ENCODE measurements at places on chromosomes 16 and 17. TPM values are rescaled to one million over a fixed set of nuclear protein-coding genes. Genes with fewer than 3 reads are reported as not detected.

DNA sequence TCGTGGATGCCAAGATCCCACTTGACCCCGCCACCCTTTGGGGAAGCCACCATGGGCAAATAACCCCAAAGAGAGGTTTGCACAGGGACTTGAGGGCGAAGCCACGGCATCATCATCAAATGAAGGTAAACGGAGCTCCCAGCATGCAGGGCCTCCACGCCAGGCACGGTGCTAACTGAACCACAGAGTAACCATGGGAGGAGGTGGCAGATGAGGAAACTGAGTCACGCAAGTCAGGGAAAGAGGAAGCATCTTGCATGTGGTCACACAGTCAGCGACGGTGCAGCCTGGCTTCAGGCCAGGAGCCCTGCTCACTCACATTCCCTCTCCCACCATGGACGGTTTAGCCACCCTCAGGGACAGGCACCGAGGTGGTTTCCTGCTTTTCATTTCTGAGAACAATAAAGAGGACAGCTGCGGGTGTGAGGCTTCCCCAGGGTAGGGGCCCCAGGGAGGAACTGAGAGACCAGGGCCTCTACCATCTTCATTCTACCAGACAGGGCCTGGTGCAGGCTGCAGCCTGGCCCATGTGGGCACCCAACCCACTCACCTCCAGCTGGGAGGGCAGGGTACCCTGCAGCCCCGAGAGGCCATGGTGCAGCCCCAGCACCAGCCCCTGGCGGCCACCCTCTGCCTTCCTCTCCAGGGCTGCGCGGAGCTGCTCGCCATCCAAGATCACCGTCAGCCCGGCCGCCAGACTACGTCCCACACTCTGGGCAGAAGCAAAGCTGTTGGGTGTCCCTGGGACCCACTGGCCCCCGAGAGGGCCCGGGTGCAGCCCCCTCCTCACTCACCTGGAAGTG, 78.3 kb downstream of the RMI2 start:
- H3K4me1 ChIP-seq = no peaks in the 10 kb centered on the region
- DNase-seq = no peak
- H3K36me3 ChIP-seq = no peaks in the 10 kb centered on the region
- H3K27ac ChIP-seq = no peak overlapping the region
- no peak overlapping the region for H3K4me3 ChIP-seq

GRCh38 chr17:22286337-22287041, 594.2 kb downstream of the KCNJ18 start:
- no peaks in the 10 kb centered on the region for H3K27me3 ChIP-seq
- H3K36me3 ChIP-seq = no peaks in the 10 kb centered on the region
- H3K4me3 ChIP-seq = no peak overlapping the region
- no peak for DNase-seq

DNA sequence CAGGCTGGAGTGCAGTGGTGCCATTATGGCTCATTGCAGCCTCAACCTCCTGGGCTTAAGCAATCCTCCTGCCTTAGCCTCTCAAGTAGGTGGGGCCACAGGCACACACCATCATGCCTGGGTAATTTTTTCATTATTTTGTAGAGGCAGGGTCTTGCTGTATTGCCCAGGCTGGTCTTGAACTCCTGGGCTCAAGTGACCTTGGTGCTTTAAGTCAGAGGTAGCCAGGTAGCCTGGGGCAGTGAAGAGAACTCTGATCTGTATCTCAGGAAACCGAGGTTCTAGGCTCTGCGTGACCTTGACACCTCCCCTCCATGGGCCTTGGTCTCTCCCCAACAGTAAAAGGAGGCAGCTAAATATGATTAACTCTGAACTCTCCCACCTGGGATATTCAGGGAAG, 3.4 kb downstream of the CTF1 start:
- H3K4me3 ChIP-seq = no peak overlapping the region
- DNase-seq = no peak
- H3K27me3 ChIP-seq = no peaks in the 10 kb centered on the region
- H3K27ac ChIP-seq = no peak overlapping the region
- no peaks in the 10 kb centered on the region for H3K36me3 ChIP-seq
- peaks cover 27% of the 10 kb centered on the region for H3K4me1 ChIP-seq

DNA sequence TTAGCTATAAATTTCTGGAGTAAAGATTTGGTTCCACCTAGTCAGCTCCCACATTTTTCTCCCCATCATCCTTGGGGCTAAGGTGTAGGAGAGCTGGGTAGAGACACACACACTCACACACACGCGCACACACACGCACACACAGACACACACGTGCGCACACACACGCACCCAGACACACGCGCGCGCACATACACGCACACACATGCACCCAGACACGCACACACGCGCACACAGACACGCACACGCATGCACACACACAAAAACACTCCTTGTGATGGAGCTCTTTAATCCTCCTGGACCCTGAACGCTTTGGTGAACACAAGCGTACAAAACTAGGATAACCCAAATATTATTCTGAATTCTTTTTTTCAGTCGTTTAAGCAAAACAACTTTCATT, 253.6 kb downstream of the C16orf95 start:
- no peak overlapping the region for H3K4me3 ChIP-seq
- H3K36me3 ChIP-seq = no peaks in the 10 kb centered on the region
- H3K27me3 ChIP-seq = no peaks in the 10 kb centered on the region
- peaks cover 14% of the 10 kb centered on the region for H3K4me1 ChIP-seq

The MGAT5B gene
- total RNA-seq = 5.1 TPM

The HSD17B2 gene
- total RNA-seq = not detected

GRCh38 chr17:45301674-45302073, 15.1 kb downstream of the MAP3K14 start:
- H3K36me3 ChIP-seq = no peaks in the 10 kb centered on the region
- H3K27me3 ChIP-seq = no peaks in the 10 kb centered on the region
- H3K27ac ChIP-seq = no peak overlapping the region

DNA sequence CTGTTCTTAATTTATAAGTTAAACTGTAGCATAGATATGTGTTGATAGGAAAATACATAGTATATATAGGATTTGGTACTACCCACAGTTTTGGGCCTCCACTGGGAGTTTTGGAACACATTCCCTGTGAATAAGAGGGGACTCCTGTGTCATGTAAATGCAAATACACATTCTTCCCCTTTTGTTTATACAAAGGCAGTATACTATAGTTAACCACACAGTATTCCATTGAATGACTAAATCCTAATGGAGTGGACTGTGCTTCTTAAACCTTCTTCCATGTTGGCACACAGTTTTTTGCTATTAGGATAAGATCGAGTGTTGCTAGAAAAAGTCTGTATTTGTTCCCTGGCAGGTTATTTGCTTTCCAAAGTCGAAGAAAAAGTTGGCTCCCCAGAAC, 22.2 kb downstream of the TAC4 start:
- H3K36me3 ChIP-seq = peaks cover 58% of the 10 kb centered on the region
- H3K27ac ChIP-seq = no peak overlapping the region
- no peak for DNase-seq
- no peak overlapping the region for H3K4me3 ChIP-seq
- peaks cover 20% of the 10 kb centered on the region for H3K4me1 ChIP-seq
